Activated CD4-positive, CD25-positive, alpha-beta regulatory T cell (primary cell): ENCODE measurements at places on chromosomes 5 and 9.

GRCh38 chr5:33501899-33502298 lies 61.1 kb downstream of the TARS1 start:
- DNase-seq: no peak

GRCh38 chr5:160537940-160538339 lies 116.3 kb downstream of the PTTG1 start:
- no peak for DNase-seq

- DNase-seq: no peak
Measured at GRCh38 chr5:112668016-112668415, 69.7 kb upstream of the APC start.

GRCh38 chr9:133135146-133135745 lies 14.2 kb upstream of the RALGDS start:
- peak; percentile 40 for DNase-seq

DNA sequence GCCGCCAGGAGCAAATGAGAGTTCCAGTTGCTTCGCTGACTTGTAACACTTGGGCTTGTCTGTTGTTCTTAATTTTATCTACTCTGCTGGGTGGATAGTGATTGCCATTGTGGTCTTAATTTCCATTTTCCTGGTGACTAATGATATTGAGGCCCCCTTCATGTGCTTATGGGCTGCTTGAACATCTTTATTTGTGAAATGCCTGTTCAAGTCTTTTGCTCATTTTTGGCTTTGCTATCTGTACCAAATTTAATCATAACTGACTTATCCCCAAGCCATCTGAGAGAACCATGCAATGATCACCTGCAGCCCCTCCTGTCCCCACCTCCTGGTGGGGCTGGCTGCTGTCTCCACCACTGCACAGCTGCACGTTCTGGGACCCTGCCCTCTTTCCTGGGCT lies 20.5 kb downstream of the STC2 start:
- no peak for DNase-seq

DNA sequence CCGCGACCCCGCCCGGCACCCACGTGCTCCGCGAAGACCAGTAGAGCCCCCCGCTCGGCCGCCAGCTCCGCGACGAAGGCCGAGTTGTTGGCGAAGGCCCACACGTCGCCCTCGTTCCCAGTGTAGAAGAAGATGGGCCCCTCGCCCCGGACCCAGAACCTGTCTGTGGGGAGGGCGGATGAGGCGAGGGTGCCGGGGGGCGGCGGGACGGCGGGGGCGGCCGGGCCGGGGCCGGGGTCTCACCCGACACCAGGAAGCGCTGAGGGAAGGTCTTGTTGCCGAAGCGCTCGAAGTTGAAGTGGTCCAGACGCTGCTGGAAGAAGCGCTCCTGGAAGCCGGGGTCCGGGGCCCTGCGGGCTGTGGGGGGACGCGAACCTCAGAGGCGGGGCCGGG lies 317 bp downstream of the DPP7 start:
- DNase-seq: no peak

DNA sequence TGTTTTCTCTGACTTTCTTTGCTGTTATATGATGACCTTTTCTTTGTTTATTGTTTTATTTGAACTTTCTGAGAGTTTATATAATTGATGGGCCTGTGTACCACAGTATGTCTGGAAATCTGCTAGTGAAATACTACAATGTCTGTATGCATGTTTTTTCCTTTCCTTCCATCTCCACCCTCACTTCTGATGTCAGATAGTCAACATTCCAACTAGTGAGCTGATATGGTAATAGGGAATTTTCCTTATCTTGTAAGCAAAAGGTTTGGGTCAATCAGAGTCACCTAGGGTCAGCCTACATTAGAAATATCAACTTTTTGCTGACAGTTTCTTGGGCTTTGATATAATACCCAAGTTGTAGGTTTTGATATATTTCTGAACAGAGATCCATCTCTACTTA lies 103.2 kb downstream of the MAT2B start:
- no peak for DNase-seq

DNA sequence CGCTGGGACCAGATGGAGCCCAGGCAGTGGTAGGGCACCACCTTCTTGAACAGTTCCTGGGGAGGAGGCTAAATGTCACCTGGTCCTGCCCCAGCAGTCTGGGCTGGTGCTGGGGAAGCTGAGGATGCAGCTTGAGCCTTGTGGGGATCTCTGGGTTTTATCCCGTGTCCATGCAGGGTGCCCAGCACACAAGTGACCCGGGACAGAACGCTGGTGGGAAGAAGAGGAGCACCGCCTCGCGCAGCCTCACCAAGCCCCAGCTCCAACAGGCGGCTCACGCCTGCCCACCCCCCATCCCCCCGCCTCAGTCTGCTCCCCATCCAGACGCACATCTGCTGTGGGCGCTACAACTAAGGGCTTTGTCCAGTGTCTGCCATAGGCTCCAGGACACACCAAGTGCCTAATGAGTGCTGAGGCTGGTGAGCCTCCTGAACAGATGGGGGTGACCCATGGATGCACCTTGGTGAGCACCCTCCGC lies 13.8 kb downstream of the RALGDS start:
- no peak for DNase-seq

- DNase-seq: no peak
Measured at GRCh38 chr9:76249309-76249708, 144.9 kb downstream of the RFK start.

GRCh38 chr5:92504346-92504745 lies 1076.7 kb downstream of the NR2F1-AS1 start:
- DNase-seq: no peak

- no peak for DNase-seq
Measured at GRCh38 chr9:2593744-2594143, 27.8 kb upstream of the VLDLR start.
